H4 (cell line): ENCODE measurements at places on chromosomes 6 and 20.
A peak's percentile ranks its signal among the peaks of the same experiment; 100 is the strongest.

DNA sequence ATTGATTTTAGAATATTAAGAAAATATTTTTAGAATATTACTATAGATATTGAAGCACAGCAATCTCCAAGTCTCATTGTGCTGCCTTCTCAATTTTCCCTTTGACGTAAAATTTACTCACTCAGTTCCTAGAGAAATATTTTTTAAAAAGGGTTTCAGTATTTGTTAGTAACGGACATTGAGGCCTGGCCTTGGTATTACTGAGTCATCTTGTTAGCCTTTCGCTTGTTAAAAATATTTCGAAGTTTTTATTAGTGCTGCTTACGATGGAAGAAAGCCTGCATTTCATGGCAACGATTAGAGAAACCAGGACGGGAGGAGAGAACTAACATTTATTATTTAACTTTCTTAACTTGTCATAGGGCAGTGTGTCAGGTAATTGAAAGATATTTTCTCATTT lies 82.2 kb downstream of the TIAM2 start:
- DNase-seq: no peak

GRCh38 chr6:78483553-78484197 lies 383.7 kb upstream of the IRAK1BP1 start:
- DNase-seq: no peak

DNA sequence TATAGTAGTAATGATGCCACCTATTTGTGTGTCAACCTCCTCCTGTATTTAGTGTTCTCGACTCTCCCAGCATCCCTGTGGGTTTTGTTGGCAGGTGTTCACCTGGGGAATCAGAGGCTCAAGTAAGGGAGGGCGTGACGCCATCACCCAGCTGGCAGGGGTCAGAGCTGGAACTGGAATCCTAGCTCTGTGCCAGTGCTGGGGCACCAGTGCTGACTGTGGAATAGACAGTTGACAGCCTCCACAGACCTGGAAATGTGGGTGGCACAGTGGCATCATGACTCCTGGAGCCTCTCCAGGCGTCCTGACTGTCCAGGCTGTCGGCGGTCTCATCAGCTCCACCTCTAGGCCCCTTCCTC lies 102.8 kb downstream of the SYCP2 start:
- DNase-seq: no peak

- no peak for DNase-seq
These were observed 13.2 kb upstream of the HMGA1 start for GRCh38 chr6:34223381-34223955.

DNA sequence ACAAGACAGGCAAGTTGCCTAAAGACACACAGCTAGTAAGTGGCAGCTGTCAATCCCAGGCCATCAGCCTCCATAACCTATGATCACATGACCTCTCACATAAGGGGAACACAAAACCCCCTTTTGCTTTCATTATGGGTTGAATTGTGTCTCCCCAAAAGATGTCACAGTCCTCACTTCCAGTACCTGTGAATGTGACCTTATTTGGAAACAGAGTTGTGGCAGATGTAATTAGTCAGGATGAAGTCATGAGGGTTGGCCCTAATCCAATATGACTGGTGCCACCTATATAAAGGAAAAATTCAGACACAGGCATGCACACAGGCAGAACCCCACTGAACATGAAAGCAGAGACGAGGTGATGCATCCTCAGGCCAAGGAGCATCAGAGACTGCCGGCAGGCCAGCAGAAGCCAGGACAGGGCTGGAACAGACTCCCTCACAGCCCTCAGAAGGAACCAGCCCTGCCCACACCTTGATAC lies 33.6 kb downstream of the GFOD1 start:
- DNase-seq: peak; percentile 65

DNA sequence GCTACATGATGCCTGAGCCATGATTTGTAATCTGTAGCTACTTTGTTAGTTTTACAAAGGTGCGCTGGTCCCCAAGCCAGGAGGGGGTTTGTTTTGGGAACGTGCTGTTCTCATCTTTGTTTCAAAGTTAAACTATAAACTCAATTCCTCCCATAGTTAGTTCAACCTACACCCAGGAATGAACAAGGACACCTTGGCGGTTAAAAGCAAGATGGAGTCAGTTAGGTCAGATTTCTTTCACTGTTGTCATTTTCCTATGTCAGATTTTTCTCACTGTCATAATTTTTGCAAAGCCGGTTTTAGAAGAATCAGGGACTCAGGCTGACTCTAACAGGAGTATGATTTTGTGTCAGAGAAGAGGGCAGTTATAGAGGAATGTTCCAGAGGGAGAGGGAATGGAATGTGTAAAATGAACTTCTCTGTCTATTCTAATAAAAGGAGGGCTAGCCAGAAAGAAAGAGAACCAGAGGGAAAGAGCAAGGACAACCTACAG lies 2.3 kb upstream of the GMPR start:
- DNase-seq: no peak

DNA sequence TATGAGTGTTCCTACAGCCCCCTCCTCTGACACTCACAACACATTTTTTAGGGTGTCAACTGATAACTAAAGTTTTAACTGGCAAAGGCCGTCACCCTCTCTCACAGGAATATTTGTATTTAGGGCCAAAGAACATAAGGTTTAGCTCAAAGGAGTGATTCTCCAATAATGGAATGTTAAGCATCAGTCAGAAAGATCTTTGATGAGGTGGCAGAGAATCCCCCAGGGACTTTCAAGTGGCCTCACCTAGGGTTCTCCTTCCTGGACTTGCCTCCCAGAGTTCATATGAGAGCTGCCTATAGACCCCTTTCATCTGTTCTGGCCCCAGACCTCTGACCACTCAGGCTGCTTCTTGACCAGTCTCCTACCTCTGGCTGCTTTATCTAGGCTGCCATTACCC lies 7.4 kb upstream of the SCUBE3 start:
- DNase-seq: no peak

- peak; percentile 8 for DNase-seq
These were observed 2.3 kb upstream of the SNRNP48 start for GRCh38 chr6:7587631-7588100.

- no peak for DNase-seq
These were observed 178.8 kb upstream of the AFDN start for GRCh38 chr6:167647737-167648470.

DNA sequence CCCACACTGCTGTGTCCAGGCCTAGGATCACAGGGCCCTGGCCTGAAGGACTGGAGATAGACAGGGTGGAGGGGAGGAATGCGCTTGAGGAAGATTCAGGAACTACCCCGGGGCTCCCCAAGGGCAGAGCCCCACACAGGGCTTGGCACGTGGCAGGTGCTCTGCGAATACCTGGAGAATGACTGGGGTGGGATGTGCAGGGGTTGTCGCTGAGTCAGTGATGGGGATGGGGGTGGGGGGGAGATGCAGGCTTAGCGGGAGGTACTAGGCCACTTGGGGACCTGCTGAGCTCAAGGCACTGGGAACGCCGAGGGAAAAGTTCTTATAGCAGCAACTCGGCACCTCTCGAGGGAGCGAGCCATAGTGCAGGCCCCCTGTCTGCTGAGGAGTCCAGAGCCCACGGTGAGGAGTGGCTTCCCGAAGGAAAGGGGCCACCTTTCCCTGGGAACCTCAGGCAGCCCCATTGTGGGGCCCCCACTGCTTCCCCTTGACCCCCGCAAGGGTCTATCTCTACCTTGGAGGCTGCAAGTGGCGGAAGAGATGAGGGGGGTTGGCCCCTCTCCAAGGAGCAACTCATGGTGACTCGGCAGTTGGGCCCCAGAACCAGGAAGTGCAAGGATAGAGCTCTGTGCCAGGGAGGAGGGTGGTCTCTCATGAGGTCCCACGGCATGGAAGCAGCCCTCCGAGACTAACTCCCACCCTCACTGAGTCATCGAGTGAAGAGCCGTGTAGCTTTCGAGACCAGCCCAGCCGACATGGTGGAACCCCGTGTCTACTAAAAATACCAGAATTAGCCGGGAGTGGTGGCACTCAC lies 33.1 kb downstream of the SRC start:
- DNase-seq: no peak
